Skeletal muscle cell (primary cell): ENCODE measurements at places on chromosomes 3 and 15.

GRCh38 chr3:194098843-194099183 is 37.1 kb upstream of the HES1 start:
- DNase-seq, result no peak

GRCh38 chr15:77632534-77633133 is at the start of gene LINGO1:
TSS of gene LINGO1 (minus strand) at chr15:77632912. CDS start at chr15:77632315, 597 bp downstream.
- no peak for DNase-seq

- no peak for DNase-seq
These were observed 17.2 kb downstream of the CPA3 start for GRCh38 chr3:148882288-148882687.

- no peak for DNase-seq
These were observed 30.8 kb upstream of the SLC25A36 start for GRCh38 chr3:140910860-140911259.

DNA sequence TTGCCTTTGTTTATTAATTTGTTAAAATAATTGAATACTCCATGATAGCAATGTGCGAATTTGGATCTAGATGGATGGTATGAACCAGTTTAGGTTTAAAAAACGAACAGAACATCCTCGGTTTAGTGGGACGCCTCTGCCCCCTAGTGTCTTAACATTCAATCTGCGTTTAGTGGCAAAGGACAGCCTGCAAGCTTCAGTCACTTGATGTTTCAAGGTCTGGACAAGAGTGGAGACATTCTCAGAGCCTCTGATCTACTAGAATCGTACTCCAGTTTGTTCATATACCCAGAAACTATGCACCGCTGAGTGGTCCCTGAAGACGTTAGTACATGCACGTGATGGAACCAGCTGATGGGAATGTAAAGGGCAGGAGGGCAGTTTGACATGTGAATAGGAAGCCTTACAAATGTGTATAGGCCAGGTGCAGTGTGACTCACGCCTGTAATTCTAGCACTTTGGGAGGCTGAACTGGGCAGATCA is 17.8 kb upstream of the ATP13A4 start:
- peak; percentile 23 for DNase-seq

DNA sequence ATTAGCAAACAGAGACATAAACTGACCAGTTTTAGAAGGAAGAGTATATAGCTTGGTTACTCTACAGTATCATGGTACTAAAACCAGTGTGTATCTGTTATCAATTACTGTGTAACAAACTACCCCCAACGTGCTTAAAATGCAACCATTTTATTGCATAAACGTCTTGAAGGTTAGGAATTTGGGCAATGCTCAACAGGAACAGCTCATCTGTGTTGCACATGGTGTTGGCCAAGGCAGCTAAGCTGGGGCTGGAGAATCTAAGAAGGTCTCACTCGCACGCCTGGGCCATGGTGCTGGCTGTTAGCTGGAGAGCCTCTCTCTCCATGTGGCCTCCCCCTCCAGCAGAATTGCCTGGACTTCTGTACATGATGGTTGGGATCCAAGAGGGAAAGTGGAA is 81.2 kb upstream of the THBS1 start:
- no peak for DNase-seq

- DNase-seq, result no peak
These were observed 58.4 kb downstream of the RPL39L start for GRCh38 chr3:187080799-187081450.

- DNase-seq, result no peak
These were observed 140.5 kb downstream of the LRRK1 start for GRCh38 chr15:101059381-101060341.

DNA sequence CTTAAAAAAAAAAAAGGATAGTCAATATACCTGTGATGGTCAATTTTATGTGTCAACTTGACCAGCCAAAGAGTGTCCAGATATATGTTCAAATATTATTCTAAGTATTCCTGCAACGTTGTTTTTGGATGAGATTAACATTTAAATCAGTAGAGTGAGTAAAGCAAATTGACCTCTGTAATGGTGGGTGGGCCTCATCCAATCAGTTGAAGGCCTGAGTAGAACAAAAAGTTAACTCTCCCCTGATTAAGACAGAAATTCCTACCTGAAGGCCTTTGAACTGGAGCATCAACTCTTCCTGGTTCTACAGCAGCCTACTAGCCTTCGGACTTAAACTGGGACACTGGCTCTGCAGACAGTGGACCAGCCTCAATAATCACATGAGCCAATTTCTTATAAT is 154.1 kb downstream of the FGF12 start:
- DNase-seq, result no peak

- no peak for DNase-seq
These were observed 16.7 kb upstream of the CRTC3 start for GRCh38 chr15:90512981-90513380.

DNA sequence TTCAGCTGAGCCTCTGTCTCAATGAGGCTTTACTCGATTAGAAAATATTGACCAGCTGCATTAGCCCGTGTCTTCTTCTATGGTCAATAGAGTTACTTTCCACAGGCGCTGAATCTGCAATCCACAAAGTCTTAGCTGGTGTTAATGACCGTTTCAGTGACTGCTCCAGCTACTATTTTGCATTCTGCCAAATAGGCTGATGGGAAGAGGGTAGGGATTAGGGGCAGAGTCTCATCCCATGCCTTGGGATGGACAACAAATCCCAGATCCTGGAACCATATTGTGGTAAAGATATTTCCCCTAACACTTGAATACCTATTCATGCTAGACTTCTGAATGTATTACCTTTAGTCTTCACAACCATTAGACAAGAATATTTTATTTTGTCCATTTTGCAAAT is 29.5 kb upstream of the MAGI1 start:
- DNase-seq, result no peak

DNA sequence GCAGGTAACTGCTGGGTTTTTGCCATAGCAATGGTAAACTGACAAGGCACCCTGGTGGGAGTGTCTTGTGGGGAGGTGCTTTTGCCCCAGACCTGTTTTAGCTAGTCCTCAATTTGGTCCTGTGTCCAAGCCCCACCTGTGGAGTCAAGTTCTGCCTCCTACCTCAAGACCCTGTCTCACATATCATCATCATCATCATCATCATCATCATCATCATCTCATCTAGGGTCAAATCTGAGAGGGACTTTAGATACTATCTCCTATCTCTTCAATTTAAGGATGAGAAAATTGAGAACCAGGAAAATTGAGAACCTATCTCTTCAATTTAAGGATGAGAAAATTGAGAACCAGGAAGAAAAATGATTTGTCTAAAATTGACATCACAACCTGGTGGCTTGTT is 9.9 kb downstream of the KNL1 start:
- no peak for DNase-seq

DNA sequence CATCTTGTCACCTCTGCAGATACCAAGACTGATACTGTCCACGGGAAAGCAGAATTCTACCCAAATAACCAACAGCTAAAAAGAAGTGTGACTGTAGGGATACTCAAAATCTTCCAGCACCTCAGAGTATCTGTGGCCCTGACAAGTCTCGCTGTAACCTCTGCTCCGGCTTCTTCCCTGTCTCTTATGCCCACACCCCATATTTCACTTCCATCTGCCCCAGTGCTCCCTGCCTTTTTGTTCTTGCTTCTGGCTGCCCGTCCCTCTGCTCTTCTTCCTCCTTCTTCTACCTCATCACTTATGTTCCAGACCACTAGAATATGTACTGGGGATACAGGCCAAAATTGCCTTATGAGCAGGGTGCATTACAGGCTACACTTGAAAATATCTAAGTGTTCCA is 45.4 kb downstream of the CRTAP start:
- no peak for DNase-seq

GRCh38 chr3:134822090-134822489 is 27.0 kb downstream of the EPHB1 start:
- DNase-seq, result no peak

DNA sequence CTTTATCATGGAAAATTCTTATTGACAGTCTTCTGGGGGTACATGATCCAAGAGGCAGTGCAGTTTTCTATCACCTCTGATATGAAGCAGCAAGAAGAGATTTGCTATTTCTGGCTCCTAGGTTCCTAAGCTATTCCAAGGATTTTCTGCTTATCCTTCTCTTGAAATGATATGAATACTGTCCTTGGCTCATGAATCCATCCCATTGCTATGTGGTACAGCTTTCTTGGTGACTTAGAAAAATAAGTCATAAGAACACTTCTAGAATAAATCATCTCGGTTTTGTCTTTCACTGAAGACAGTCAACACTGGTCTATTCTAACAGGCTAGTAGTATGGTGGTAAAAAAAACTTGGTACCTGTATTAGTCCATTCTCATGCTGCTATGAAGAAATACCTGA is 333.6 kb upstream of the RASGRP1 start:
- no peak for DNase-seq

GRCh38 chr15:58240191-58240932 is 102.2 kb downstream of the AQP9 start:
- DNase-seq, result no peak

DNA sequence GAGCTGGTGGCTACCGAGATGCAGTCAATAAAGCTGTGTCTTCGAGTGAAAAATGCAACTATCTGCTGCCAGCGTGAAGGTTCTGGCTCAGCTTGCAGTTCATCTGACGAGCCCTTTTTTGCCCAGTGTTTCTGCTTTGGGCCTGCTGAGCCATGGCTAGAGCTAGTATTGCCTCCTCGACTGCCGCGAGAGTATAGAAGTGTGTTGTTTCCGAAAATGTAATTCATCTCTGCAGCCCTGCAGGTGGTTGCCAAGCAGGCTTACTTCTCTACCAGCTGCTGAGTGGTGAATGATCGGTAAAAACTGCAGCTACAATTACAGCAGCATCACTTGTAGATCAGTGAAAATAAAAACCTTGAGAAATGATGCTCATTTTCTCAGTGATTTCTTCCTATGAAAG is 114.8 kb downstream of the DLG1 start:
- DNase-seq, result no peak

GRCh38 chr3:162165346-162165745 is 668.7 kb downstream of the OTOL1 start:
- DNase-seq, result no peak

GRCh38 chr3:4052706-4053105 is 250.5 kb upstream of the SETMAR start:
- DNase-seq, result no peak

GRCh38 chr3:7607083-7607482 is 746.2 kb downstream of the GRM7 start:
- no peak for DNase-seq

DNA sequence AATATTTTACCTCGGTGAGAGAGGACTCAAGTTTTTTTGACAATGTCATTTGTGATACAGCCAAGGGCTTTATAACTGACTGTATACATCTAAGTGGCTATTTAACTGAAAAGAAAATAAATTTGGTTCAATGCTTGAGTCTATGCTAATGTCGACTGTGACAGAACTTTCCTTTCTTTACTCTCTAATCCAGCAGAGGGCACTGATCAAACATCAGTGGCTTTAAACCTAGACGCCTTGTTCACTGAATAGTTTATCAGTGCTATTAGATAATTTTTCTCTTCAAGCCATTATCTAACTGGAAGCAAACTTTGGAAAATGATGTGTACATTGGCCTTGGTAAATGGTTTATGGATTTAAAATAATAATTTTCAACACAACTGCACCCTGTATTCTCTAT is 285.1 kb downstream of the CHL1 start:
- no peak for DNase-seq

- no peak for DNase-seq
These were observed 123.9 kb downstream of the FEZF2 start for GRCh38 chr3:62249484-62249776.

DNA sequence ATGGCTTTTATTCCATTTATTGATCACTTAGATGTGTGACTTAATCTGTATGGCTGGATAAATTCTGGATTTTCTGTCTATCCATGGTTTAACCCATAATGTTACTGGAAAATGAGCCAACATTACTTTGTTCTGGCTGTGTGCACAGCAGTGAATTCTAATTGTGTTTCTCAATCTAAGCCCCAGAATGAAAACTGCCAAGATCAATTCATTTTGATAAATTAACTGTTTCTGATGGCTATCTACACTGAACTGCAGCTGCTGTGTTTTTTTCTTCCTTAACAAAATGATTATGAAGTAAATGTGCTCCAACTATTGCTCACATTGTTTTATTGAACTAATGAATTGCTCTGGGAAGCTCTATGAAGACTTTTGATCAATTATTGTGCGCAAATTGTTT is 35.7 kb upstream of the CPB1 start:
- DNase-seq, result no peak

DNA sequence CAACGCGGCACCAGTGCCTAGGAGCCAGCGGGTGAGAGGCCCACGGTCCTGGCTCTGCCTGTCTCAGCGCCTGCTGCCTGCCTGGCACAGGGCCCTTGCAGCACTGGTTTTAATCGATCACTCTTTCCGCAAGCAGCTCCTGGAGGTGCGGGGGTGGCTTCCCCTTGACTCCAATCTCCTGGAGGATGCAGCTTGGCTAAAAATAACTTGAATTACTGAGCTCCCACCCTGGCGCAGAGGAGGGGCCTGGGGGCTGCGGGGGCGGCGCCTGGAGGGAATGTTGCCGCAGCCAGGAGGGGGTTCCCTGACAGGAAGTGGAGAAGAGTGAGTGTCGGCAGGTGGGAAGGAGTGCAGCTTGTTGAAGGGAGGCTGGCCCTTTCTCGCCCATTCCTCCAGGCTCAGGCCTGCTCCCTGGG is 9.9 kb upstream of the RPL29 start:
- DNase-seq, result peak; percentile 56

- DNase-seq, result no peak
These were observed 45.6 kb downstream of the FNDC3B start for GRCh38 chr3:172084871-172085556.

- no peak for DNase-seq
These were observed 6.3 kb downstream of the BNC1 start for GRCh38 chr15:83278191-83278590.

- DNase-seq, result peak; percentile 74
These were observed 16.7 kb downstream of the KAT2B start for GRCh38 chr3:20056725-20057611.

GRCh38 chr15:71705151-71705550 is 105.2 kb upstream of the NR2E3 start:
- DNase-seq, result no peak

DNA sequence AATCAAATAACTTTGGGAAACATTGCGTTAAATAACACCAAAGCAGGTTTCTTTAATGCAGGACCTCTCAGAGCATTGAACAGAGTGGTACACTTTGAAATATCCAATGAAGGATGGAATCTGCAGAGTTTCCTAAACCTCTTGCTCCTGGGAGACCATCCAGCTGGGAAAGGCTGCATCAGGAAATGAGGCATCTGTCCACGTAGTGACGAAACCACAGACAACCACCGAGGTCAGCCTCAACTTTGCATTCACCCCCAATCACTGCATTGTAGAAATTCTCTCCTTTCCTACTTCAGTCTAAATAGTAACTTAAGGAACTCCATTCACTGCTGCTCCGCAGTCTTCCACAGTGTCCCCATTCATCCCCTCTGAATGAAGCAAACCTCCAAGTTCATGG is 41.5 kb upstream of the CDV3 start:
- DNase-seq, result peak; percentile 75

- peak; percentile 48 for DNase-seq
These were observed 84.8 kb downstream of the RAP2B start for GRCh38 chr3:153246806-153247205.

GRCh38 chr15:83734487-83734886 is 80.6 kb downstream of the ADAMTSL3 start:
- DNase-seq, result no peak

DNA sequence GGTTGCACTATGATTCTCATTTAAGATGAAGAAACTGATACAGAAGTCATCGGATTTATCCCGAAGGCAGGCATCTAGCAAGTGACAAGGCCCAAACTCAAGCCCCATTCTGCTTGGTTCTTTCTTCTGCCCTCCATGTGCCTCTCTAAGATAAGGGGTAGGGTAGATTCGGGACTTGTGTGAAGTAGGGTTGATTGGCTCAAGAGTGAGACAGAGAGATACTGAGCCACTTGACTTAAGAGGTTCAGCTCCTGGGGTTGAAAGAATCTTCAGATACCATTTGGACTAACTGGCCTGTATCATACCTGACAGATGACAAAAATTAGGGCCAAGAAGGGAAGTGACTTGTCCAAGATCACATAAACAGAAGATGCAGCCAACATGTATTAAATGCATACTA is 891 bp downstream of the RFT1 start:
- no peak for DNase-seq
